ENCODE measurements at places on chromosomes 5 and 9. TPM values are rescaled to one million over a fixed set of nuclear protein-coding genes. Genes with fewer than 3 reads are reported as not detected.
A peak's percentile ranks its signal among the peaks of the same experiment; 100 is the strongest.

GRCh38 chr5:161387121-161387520, 159.4 kb downstream of the GABRB2 start:
- DNase-seq = no peak

Gene C1QTNF2
- total RNA-seq = 2.5 TPM

DNA sequence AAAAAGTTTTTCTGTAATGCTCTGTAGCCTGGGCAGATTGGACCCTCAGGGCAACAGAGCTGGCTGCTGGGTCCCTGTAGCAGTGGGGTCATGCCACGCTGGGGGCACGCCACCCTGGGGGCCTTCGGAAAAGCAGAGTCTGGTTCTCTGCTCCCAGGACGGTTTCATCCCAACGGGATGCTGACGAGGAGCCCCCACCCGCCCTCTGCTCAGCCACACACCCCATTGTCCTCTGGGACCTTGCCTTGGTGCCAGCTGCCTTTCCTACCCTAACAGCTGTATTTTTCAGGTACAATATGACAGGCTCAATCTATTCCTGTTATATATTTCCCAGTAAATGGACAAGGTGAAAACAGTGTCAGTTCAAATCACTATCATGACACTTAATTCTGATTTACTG, 29.0 kb upstream of the MVB12B start:
- DNase-seq = no peak

DNA sequence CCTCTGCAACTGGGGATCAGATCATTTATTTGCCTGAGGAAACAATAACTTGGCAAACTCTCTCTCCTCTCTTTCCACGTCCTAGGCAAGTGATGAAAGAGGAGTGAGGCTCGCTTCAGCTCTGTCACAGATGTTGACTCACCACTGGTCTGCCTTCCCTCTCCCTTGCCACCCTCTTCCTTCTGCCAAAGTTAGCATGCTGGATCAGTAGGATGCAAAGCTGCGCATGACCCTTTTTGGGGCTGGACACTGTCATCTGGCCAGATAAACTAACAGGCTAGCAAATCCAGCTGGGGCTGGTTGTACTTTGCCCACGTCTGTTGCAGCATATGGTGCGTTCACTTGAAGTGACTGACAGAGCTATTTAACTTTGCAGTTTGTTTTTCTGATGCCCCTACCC, 36.2 kb upstream of the SMARCA2 start:
- peak; percentile 59 for DNase-seq

- no peak for DNase-seq
Measured at GRCh38 chr5:6716629-6717149, 3.5 kb downstream of the TENT4A start.

- peak; percentile 39 for DNase-seq
Measured at GRCh38 chr5:37533851-37534250, 154.7 kb downstream of the WDR70 start.

- DNase-seq = peak; percentile 32
Measured at GRCh38 chr9:14302405-14302804, 11.5 kb downstream of the NFIB start.

DNA sequence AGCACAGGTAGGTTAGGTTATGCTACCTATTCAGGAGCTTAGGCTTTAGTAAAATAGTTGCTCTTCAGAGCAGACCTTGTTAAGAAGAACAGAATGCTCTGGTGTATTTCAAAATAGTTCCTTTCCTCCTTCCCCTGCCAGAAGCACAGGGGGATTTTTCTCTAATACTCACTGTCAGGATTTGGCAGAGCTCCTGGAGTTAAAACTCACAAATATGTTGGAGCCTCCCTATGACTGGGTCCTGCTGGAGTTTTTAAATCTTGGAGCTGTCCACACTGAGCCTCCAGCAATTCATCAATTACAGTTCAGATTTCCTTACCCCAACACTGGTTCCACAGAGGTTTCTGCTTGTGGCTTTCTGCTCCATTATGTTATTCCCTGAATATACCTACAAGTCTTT, 1233.8 kb upstream of the WWC1 start:
- DNase-seq = no peak

GRCh38 chr5:54725391-54726280, 208.1 kb downstream of the SNX18 start:
- DNase-seq = peak; percentile 47

DNA sequence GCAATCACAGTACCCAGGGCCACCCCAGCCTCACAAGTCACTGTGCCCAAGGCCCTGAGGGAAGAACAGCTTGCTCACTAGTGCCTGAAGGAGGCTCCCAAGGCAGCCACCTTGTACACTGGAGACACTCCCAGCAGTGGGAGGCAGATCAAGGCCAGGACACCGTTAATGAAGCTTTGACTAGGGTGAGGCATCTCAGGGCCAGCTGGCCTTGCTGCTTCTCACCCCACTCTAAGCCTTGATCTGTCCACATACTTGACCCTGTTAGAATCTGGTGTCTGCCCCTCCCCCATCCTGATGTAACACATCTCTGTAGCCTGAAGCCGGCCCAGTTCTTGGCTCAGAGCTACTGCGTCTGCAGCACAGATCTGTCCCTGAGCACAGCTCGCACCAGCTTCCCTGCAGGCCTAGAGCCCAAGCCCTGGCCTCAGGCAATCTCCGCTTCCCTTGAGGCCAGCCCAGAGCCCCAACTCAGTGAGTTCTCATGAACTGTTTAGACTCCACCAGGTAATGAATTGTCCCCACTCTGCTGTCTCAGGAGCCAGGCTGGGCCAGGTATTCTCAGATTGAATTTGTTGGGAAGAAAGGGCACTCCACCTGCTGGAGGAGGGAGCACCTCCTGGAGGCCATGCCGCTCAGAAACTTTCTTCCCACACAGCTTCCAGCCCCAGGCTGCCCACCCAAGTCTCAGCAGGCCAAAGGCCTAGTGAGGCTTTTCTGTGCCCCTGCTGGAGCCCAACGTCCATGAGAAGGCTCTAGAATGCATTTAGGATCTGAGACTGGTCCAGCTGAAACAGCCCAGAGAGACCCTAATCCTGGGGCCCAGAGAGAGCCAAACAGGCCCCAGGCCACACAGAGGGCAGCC, 13.4 kb upstream of the JADE2 start:
- peak; percentile 61 for DNase-seq

DNA sequence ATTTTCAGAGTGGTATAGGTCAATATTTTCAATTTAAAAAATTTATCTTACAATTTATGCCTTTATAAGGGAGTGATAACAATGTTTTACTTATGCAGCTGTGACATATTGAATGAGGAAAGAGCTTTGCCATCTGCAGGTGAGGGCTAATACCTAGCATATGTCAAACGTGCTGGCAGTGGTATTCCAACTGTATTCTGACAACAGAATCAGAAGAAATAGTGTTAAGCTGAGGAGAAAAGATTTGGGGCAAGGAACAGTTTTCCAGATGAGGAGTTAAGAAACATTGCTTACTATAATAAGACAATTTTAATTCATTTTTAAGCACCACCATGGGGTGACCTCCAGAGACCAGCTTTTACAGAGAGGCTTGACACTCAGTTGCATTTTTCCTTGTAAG, 267.8 kb upstream of the ZNF608 start:
- no peak for DNase-seq

- DNase-seq = peak; percentile 66
Measured at GRCh38 chr5:78050888-78051287, 243.6 kb downstream of the AP3B1 start.

GRCh38 chr9:126503333-126504085, 110.2 kb upstream of the LMX1B start:
- peak; percentile 70 for DNase-seq

- DNase-seq = peak; percentile 87
Measured at GRCh38 chr9:134585746-134586706, 55.6 kb upstream of the COL5A1 start.

Gene AIF1L
- total RNA-seq = 1.4 TPM

DNA sequence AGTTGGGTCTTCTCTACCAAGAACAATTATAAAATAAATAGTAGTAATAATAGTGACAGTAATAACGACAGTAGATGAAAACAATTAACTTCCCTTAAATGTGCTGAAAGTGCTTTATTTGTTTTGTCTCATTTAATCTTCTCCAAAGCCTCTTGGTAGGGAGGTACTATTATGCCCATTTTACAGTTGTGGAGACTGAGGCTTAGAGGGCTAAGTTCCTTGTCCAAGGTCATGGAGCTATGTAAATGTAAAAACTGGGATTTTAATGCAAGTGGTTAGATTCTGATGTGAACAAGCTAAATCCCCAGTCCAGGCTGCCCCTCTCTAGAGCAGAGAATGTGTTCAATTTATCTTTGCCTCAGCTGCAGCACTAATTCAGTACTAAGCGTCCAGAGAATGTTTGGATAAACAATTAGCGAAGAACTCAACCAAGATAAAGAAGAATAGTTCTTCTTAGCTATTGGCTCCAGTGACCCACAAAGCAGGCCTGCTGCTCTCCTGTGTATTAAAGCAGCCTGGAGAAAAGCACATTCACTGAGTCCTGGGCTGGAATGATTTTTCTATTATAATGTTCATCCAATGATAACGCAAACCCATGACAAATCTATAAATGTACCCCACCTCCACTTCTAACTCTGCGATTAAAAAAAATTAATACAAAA, 68.8 kb downstream of the NPR3 start:
- DNase-seq = no peak

DNA sequence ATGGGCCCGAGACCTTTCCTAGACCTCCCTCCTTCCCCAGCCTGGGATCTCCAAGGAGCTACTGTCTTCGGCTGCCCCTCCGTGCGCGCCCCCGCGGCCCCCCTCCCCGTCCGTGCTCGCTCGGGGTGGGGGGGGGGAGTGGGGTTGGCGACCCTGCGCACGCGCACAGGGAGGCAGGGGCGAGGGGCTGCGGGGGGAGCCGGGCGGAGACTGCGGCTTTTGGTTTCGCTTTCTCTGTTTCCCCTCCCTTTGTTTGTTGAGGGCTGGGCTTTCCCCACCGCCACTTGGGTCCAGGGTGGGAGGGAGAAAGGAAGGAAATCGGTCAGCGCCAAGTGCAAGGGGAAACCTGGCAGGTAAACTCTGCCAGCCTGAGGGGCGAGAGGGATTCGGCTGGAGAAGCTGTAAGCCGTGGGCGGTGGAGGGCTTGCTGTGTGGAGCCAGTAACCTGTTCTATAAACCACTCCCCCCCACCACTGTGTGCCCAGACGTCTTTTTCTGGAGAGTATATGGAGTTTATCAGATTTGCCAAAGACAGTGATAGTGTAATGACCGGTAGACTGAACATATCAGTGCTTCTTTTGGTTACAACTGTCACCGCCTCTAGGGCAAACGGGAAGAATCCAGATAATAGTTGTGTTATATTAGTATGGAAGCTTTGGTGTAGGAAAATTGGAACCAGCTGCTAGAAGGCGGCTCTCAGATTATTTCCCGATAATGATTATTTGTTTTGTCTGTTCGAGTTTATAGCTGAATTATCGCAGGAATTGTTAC, 684 bp downstream of the DNAJA1 start:
- peak; percentile 61 for DNase-seq

GRCh38 chr5:51376509-51376908, 6.7 kb upstream of the ISL1 start:
- DNase-seq = no peak

- no peak for DNase-seq
Measured at GRCh38 chr9:97363661-97364299, 48.1 kb upstream of the TDRD7 start.

DNA sequence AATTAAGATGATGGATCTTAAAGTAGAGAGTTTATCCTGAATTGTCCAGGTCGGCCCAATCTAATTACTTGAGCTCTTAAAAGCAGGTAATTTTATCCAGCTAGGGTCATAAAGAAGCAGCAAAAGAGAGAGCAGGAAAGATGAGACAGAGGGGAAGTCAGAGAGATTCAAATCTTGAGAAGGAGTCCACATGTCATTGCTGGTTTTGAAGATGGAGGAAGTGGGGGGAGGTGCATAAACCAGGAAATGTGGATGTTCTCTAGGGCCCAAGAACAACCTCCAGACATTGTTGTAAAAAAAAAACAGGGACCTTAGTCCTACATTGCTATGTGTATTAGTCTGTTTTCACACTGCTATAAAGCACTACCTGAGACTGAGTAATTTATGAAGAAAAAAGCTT, 66.4 kb downstream of the SLCO4C1 start:
- DNase-seq = no peak

Gene AGXT2
- total RNA-seq = 0.07 TPM

GRCh38 chr5:73153513-73153912, 19.5 kb upstream of the TMEM174 start:
- DNase-seq = no peak

DNA sequence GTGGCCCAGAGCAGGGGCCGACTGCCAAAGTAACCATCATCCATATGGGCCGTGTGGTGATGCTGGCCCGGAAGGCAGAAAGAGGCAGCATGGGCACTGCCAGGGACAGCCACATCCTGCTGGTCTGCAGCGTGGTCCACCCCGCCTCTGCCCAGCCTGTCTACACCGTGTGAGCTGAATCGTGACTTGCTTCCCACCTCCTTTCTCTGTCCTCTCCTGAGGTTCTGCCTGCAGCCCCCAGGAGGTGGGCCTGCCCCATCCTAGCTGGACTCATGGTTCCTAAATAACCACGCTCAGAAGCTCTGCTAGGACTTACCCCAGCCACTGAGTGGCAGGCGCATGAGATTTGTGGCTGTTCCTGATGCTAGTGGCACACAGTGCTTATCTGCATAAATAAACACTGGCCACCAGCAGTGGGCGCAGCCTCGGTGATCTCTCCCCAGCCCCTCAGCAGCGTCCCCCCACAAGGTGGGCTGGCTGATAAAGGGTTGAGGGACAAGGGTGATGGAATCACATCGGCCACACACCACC, 22.6 kb upstream of the SUSD3 start:
- DNase-seq = no peak

DNA sequence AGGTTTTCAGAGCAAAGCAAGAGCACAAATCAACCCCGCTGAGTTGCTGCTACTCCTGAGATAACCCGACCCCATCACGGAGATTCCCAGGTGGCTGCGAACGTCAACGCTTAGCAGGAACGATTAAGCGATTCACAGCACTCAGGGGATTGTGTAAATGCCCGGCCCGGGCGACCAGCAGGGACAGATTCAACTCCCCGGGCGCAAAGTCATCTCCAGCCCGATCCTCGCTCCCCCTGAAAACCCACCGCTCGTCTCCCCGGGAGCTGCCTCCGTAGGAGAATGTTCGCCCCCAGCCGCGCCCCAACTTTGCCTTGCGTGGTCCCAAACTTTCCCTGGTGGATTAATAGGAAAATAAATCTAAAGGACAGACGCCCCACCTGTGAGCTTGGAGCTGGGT, 685 bp downstream of the SLC24A2 start:
- no peak for DNase-seq

Gene CCDC183
- not detected for total RNA-seq

DNA sequence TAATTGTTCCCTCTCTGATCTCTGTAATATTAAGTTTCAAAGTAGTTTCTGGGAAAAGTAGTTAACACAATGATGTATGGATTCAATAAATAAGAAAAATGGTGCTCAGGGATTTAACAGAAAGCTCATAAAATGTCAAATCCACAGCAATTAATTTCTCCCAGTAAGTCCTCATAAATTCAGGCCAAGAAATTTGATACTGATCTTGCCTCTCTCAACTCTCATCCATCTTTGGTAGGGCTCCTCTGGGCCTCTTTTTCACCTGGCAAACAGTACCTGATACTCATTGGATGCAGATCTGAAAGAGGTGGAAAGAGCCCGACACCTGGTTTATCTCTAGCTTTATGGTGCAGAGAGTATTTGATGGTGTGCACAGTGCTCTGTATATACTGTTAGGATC, 106.1 kb downstream of the STK32A start:
- DNase-seq = no peak

Gene SPAAR
- not detected for total RNA-seq

Gene F2R
- 91.4 TPM for total RNA-seq

Gene TMEM267
- 13.8 TPM for total RNA-seq

Gene ZNG1C
- 44.5 TPM for total RNA-seq

GRCh38 chr5:96172436-96172835, 210.8 kb upstream of the ELL2 start:
- peak; percentile 88 for DNase-seq

All from M059J (cell line).